ENCODE measurements at places on chromosomes 5 and 9.

DNA sequence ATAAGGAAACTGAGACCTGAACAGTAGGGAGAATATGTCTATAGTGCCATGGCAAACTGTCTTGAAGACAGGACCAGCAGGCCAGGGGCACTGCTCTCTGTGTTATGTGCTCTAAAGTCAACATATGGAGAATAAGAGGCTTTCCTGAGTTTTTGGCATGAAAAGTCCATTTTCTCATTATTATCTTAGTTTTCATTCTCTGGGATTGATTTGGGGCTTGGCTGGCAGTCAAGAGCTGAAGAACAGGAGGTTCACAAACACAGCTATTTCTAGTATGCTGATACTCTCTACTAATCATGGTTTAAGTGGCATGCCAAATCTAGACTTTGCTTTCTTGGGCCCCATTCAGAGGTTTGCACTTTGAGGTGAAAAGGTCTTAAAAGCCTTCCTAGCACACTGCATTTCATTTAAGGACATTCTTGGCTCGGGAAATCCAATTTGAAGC is 404.4 kb downstream of the ZNF608 start:
- no peak for DNase-seq

- DNase-seq: no peak
Measured at GRCh38 chr5:143244000-143244736, 159.3 kb downstream of the NR3C1 start.

GRCh38 chr5:51096859-51097258 is 286.4 kb upstream of the ISL1 start:
- no peak for DNase-seq

- no peak for DNase-seq
Measured at GRCh38 chr9:133003671-133004090, 25.2 kb downstream of the GFI1B start.

GRCh38 chr5:103502662-103503061 is 59.9 kb downstream of the NUDT12 start:
- DNase-seq: no peak

GRCh38 chr9:89592963-89593726 is 11.7 kb upstream of the GADD45G start:
- DNase-seq: no peak

DNA sequence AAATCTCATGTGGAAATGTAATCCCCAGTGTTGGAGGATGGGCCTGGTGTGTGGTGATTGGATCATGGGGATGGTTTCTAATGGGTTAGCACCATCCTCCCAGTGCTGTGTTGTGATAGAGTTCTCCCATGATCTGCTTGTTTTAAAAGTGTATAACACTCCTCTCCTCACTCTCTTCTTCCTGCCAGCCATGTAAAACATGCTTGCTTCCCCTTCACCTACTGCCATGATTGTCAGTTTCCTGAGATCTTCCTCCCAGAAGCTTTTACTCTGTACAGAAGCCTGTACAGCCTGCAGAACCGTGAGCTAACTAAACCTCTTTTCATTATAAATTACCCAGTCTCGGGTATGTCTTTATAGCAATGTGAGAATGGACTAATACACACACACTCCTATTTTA is 499.1 kb downstream of the RASEF start:
- no peak for DNase-seq

DNA sequence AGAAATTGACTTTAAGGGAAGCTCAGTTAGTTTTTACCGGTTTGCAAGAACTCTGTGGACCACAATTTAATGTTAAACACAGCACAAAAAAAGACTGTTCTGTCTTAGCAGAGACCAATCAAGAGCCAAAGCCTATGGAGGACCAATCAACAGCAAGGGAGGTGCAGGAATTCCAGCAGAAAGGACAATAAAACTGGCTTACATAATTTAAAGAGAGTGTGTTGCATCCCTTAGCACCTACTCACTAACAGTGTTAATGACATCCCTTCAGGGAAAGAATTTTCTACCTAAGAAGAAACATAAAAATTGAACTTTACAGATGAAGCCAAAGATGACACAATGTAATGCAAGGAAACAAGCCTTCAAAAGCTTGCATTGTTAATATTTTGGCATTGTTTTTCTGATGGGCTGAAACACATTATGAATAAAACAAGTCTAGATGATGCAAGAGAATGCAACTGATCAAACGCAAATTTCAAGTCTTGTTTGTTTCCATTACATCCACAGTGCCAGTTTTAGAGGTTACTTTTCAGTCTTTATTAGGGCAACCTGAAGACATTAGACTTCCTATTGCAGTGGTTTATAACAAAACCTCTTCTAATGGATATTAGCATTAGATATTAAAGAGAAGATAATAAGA is 111.3 kb upstream of the FST start:
- DNase-seq: no peak

DNA sequence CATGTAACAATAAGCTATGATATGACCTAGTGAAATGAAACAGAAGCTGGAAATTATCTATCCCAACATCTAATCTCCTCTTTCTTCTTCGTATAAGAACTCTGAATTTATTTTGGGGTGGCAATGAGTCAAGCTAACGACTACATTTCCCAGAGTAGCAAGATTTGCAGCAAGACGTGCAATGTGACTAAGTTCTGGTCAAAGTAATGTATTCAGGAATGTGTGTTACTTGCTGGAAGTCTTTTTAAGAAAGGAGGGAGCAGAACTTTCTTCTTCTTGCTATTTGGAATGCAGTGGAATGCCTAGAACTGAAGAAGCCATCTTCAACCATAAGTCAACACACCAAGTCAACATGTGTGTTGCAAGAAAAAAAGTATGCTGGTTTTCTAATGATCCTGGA is 406.6 kb upstream of the MEF2C start:
- DNase-seq: no peak

- no peak for DNase-seq
Measured at GRCh38 chr5:123398058-123398733, 25.0 kb downstream of the CEP120 start.

DNA sequence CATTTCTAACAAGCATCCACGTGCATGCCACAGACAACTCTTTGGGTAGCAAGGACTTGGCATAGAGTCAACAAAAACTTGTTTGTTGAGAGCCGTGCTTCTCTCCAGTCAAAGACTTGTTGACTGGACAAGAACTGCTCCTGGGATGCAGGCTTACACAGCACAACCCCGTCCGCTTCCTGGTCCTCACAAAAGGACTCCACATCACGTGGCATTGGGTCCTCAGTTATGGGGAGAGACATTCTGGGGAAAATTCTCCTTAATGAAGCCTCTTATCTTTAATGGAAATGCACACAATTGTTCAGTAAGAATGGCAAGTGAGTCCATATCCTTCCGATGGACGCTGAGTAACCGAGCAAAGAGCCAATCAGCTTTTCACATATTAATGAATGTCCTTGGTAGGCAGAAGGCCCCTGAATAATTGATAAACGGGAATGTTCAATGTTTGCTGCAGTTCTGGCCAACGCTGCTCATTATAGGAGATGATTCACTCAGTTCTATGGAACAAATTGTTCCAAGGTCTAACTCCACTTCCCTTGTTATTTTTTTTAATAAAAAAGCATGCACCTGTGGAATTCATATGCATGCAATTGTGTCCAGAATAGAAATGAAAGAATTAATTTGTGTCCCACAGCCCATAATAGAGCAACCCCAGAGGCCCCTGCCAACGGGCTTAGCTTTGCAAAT is 97.0 kb upstream of the ZNF366 start:
- no peak for DNase-seq

DNA sequence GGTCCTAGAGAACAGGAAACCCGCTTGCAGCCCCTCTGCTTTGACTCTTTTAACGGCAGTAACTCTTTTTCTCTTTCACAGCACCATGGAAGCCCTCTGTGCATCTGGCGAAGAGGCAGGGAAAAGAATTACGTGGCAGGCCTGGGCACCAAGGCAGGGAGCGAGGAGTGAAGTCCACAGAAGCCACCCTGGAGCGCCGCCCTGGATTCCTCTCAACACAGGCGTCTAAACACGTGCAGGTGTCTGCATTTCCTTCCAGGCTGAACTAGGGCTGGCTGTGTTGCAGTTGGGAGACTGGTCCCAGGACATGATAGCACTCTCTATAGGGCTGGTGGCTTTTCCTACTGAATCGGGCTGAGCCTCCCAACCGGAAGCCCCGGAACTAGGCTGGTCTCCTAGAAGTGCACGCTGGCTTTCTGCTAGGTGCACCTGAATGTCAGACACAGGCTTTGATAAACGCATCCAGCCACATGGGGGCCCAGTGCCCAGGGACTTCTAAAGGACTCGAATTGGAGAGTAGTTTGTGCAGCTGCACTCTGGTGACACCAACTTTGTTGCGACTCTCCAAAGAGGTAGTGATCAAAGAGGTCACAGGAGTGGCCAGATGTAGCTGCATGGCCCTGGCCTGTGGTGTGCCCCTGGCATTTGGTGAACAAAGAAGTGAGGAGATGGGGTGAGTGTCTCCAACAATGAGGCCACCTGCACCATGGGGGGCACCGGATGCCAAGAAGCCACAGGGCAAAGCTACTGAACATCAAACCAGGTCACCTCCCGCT is 54.5 kb downstream of the AK8 start:
- DNase-seq: no peak

DNA sequence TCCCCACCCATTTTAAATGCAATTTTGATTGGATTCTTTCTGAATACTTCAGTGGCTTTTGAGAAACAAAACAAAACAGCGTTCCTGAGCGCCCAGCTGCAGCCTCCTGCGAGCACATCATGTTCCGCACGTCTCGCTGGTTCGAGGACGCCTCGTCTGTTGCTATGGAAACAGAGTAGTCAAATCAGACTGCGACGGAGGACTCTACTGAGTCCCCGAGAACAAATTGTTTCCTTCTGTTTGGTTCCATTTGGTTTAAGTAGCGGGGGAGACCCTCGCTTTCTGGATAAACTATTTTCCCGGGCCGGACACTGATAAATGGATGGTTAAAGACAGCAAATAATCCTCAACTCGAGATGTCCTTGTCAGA is 69.0 kb downstream of the SLC28A3 start:
- DNase-seq: peak; percentile 28

DNA sequence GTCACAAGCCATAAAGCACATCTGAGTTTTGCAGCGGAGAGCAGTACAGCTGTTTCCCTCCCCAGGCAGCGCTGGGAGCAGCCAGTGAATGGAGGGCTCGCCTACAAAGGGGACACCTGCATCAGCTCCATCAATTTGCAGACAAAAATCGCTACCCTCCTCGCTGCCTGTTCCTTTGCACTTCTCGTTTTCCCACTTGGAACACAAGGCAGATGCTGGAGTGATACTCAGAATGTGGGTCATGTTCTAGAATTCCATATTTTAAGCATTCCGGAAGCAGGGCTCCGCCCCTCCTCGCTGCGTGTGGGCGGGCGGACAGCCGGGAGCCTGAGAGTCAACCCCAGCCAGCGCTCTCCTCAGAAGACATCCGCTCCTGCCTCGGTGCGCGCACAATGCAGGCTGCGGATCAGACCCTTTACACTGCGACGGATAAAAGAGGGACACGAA is 92.1 kb downstream of the LMNB1 start:
- DNase-seq: no peak

DNA sequence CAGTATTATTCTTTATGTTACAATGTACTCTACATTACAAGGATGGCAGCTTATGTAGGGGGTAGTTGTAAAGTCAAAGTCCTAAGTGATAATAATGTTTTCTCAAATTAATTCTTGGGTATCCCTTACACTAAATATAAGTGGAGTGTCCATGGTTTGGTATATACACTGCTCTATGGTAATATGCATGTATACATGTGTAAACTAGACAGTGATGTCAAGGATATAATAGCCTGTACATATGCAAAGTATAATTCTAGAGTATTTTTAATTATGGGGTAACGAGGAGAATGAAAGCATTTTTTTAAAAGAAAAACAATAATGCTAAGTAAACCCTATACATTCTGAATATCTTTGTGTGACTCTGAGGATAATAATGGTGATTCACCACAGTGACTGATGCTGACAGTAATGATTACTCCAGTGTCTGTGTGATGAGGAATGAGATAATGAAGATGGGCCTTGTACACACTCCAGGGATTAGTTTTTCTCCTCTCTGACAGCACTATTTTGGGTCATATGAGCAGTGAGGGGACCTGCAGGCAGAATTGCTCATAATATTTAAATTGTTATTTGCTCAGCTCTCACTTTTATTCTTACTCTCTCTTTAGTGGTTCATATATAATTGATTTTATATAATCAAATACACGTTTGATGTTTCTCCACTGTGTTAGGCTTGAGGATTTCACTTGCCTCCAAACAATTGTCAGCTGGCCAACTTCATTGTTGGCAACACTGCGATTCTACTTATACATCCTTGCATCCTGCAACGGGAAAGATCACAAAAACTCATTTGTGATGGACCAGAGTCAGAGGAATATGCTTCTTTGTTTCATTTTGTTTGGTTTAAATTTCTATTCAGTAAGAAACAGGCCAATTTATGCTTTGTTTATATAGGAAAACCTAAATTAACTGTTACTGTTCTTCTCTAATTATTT is 88.2 kb downstream of the NREP start:
- DNase-seq: no peak

DNA sequence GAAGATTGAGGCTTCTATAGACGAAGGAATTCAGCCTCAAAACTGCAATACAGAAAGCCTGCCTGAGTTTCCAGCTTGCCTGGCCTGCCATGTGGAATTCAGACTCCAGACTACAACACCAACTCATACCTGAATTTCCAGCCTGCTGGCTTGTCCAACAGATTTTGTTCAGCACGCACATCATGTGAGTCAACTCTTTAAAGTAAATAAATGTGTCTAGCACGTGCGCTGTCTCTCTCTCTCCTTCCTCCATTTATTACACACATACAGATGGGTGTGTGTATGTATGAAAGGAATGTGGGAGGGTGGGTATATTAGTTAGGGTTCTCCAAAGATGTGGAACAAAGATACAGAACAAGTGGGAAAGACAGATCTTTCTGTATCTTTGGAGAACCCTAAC is 82.4 kb upstream of the TAS2R1 start:
- no peak for DNase-seq

DNA sequence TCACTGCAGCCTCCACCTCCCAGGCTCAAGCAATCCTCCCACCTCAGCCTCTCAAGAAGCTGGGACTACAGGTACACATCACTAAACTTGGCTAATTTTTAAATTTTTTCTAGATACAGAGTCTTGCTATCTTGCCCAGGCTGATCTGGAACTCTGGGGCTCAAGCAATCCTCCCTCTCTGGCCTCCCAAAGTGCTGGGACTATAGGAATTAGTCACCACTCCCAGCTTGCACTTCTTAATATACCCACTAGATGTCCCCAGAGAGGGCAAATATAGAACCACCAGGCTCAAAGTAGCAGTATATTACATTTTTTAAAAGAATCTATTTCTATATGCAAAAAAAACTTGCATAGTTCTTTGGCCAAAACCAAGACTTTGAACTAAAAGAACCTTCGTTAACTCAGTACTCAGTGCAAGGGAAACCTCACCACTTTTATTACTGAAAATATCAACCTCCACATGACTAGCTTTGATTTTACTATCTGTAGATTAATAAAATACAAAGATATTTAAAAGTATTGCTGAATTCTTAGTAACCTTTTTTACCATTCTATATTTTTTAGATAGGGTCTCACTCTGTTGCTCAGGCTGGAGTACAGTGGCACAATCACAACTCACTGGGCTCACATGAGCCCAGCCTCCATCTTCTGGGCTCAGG is 25.8 kb upstream of the HSD17B3 start:
- DNase-seq: no peak
